ENCODE measurements at places on chromosomes 4 and X.

DNA sequence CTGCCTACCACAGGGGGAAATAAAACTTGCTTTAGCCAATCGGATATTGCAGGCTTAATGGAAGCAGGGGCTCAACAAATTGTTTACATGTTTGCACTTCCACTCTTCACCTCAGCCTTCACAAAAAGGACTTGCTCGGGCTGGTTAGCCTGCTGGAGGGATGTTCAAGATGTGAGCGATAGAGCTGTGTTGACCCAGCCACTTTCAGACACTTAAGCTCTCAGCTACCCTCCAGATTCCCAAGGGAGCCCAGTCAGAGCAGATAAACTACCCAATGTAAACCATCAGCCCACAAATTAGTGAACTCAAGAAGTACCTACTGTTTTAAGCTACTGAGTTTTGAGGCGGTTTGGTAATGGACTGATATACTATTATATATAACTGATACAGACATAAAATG is 508.4 kb upstream of the FTHL17 start:
- H3K27ac ChIP-seq = no peak overlapping the region
- H3K4me3 ChIP-seq = no peak overlapping the region
- H3K4me1 ChIP-seq = no peaks in the 10 kb centered on the region
- H3K27me3 ChIP-seq = no peaks in the 10 kb centered on the region
- no peaks in the 10 kb centered on the region for H3K36me3 ChIP-seq

GRCh38 chr4:73311428-73311827 is 52.8 kb upstream of the ANKRD17 start:
- no peaks in the 10 kb centered on the region for H3K4me1 ChIP-seq
- H3K36me3 ChIP-seq = no peaks in the 10 kb centered on the region
- H3K27me3 ChIP-seq = no peaks in the 10 kb centered on the region
- no peak overlapping the region for H3K27ac ChIP-seq
- no peak overlapping the region for H3K4me3 ChIP-seq
- peak; percentile 11 for DNase-seq

GRCh38 chr4:25694466-25694865 is 38.8 kb downstream of the SLC34A2 start:
- H3K27me3 ChIP-seq = no peaks in the 10 kb centered on the region
- peak; percentile 97 for DNase-seq
- H3K27ac ChIP-seq = no peak overlapping the region
- H3K4me3 ChIP-seq = no peak overlapping the region

GRCh38 chr4:105014635-105015034 is 132.0 kb upstream of the TET2 start:
- no peaks in the 10 kb centered on the region for H3K27me3 ChIP-seq
- H3K4me3 ChIP-seq = no peak overlapping the region
- no peaks in the 10 kb centered on the region for H3K4me1 ChIP-seq
- H3K36me3 ChIP-seq = no peaks in the 10 kb centered on the region

- peaks cover 2% of the 10 kb centered on the region for H3K4me1 ChIP-seq
- DNase-seq = no peak
- no peaks in the 10 kb centered on the region for H3K36me3 ChIP-seq
- no peak overlapping the region for H3K4me3 ChIP-seq
- no peaks in the 10 kb centered on the region for H3K27me3 ChIP-seq
- H3K27ac ChIP-seq = no peak overlapping the region
Observed at GRCh38 chrX:2313864-2314640, 186.7 kb downstream of the DHRSX start.

GRCh38 chr4:182531555-182532162 is 288.5 kb downstream of the TENM3 start:
- no peaks in the 10 kb centered on the region for H3K27me3 ChIP-seq
- no peak overlapping the region for H3K4me3 ChIP-seq
- no peak overlapping the region for H3K27ac ChIP-seq
- no peak for DNase-seq

- peak; percentile 75 for DNase-seq
- H3K4me3 ChIP-seq = no peak overlapping the region
- no peaks in the 10 kb centered on the region for H3K27me3 ChIP-seq
- no peaks in the 10 kb centered on the region for H3K36me3 ChIP-seq
- H3K4me1 ChIP-seq = no peaks in the 10 kb centered on the region
Observed at GRCh38 chr4:176123710-176124407, 58.2 kb downstream of the WDR17 start.

DNA sequence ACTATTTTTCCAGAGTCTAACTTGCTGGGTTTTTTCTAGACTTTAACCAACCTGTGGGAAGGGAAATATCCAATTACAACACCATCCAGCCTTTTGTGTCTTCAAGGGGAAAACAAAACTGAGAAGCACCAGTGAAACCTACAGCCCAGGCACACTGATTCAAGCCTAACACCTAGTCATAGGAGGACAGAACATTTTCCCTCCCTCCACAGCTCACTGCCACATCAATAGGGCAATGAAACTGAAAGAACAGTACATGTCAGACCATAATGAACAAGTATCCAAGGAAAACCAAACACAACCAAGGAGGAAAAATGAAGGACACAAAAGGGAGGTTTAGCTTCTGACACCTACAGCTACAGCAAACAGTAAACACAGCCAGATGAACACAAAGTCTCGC is 17.6 kb downstream of the MAGEA8 start:
- no peak overlapping the region for H3K27ac ChIP-seq
- H3K27me3 ChIP-seq = no peaks in the 10 kb centered on the region
- no peak for DNase-seq
- H3K36me3 ChIP-seq = no peaks in the 10 kb centered on the region
- H3K4me1 ChIP-seq = no peaks in the 10 kb centered on the region
- H3K4me3 ChIP-seq = no peak overlapping the region

GRCh38 chrX:132034648-132035047 is 11.5 kb downstream of the STK26 start:
- H3K27ac ChIP-seq = peak overlapping the region; percentile 63
- H3K4me1 ChIP-seq = no peaks in the 10 kb centered on the region
- DNase-seq = peak; percentile 63
- no peak overlapping the region for H3K4me3 ChIP-seq
- H3K27me3 ChIP-seq = no peaks in the 10 kb centered on the region

GRCh38 chr4:17877661-17878060 is 66.9 kb downstream of the NCAPG start:
- no peaks in the 10 kb centered on the region for H3K4me1 ChIP-seq
- H3K36me3 ChIP-seq = no peaks in the 10 kb centered on the region
- no peaks in the 10 kb centered on the region for H3K27me3 ChIP-seq
- H3K4me3 ChIP-seq = no peak overlapping the region

DNA sequence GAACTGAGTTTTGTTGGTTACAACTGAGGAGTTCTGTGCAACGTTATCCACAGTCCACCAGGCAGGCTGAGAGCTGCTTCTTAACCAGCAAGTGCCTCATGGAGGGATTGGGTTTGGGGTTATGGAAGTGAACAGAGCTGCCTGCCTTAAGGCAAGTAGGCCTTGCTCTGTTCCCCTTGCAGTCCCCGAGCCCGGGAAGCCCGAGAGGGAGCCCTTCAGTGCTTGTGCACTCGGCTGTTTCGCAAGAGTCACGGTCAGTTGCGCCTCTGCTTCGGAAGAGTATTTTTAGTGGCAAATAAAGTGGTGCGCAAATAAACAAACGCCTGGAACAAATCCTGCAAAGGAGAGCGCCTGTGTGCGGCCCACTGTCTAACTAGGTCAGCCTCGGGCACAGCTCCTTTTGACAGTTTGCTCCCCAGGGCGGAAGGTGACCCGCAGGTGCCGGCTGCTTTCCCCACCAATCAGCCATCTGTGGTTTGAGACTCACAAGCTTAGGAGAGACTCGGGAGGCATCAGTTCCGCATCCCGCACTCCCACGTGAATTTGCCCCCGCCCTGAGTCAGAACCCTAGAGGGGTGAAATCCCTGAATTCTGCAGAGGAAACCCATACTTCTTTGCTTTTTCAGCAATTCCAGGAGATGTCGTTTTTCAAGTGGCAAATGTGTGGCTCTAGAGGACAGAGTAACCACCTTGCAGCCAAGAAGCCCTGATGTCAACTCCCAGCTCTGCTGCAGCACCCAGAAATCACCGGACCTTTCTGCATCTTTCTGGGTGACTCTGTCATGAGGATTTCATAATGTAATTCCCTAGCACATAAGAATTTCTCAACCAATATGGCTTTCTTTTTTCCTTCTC is 56.8 kb downstream of the LGI2 start:
- no peaks in the 10 kb centered on the region for H3K36me3 ChIP-seq
- H3K4me3 ChIP-seq = no peak overlapping the region
- H3K27me3 ChIP-seq = no peaks in the 10 kb centered on the region
- DNase-seq = no peak
- H3K4me1 ChIP-seq = no peaks in the 10 kb centered on the region
- no peak overlapping the region for H3K27ac ChIP-seq

- no peaks in the 10 kb centered on the region for H3K4me1 ChIP-seq
- H3K36me3 ChIP-seq = no peaks in the 10 kb centered on the region
- no peak overlapping the region for H3K27ac ChIP-seq
- no peaks in the 10 kb centered on the region for H3K27me3 ChIP-seq
- no peak for DNase-seq
Observed at GRCh38 chr4:132195176-132195575, 953.9 kb upstream of the PCDH10 start.

GRCh38 chr4:36509845-36510244 is 228.4 kb downstream of the DTHD1 start:
- no peaks in the 10 kb centered on the region for H3K4me1 ChIP-seq
- no peaks in the 10 kb centered on the region for H3K27me3 ChIP-seq
- H3K36me3 ChIP-seq = no peaks in the 10 kb centered on the region
- H3K4me3 ChIP-seq = no peak overlapping the region
- no peak overlapping the region for H3K27ac ChIP-seq
- DNase-seq = no peak

GRCh38 chr4:175927121-175927520 is 115.1 kb upstream of the GPM6A start:
- H3K27ac ChIP-seq = no peak overlapping the region
- H3K4me1 ChIP-seq = no peaks in the 10 kb centered on the region
- no peak overlapping the region for H3K4me3 ChIP-seq
- H3K36me3 ChIP-seq = no peaks in the 10 kb centered on the region
- H3K27me3 ChIP-seq = no peaks in the 10 kb centered on the region

DNA sequence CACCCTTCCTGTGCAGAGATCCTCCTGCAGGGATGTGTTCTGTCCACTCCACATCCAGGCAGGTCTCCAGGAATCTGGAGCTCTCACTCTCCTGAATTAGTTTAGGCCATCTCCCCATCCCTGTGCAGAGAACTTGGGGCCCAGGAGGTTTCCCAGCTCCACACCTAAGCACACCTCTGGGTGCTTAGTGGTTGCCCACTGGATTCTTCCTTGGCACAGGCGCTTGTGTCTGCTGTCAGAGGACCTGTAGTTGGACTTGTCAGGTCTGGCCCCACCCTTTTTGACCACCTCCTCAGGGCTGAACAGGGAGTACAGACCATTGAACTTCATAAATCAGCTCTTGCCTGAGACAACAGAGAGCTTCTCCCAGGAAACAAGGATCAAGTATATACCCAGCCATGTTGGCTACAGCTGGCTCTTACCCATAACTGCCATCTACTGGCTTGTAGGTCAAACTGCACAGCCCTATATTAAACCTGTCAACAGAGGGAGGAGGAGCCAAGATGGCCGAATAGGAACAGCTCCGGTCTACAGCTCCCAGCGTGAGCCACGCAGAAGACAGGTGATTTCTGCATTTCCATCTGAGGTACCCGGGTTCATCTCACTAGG is 275.5 kb downstream of the PPARGC1A start:
- H3K27me3 ChIP-seq = no peaks in the 10 kb centered on the region
- no peaks in the 10 kb centered on the region for H3K36me3 ChIP-seq
- H3K4me1 ChIP-seq = no peaks in the 10 kb centered on the region
- no peak overlapping the region for H3K4me3 ChIP-seq

- no peak overlapping the region for H3K27ac ChIP-seq
- H3K4me3 ChIP-seq = no peak overlapping the region
- H3K4me1 ChIP-seq = peaks cover 3% of the 10 kb centered on the region
- H3K36me3 ChIP-seq = no peaks in the 10 kb centered on the region
- H3K27me3 ChIP-seq = no peaks in the 10 kb centered on the region
- DNase-seq = no peak
Observed at GRCh38 chr4:148214529-148215166, 227.6 kb downstream of the NR3C2 start.

GRCh38 chr4:90996813-90997212 is 869.6 kb downstream of the CCSER1 start:
- no peaks in the 10 kb centered on the region for H3K27me3 ChIP-seq
- H3K4me3 ChIP-seq = no peak overlapping the region
- no peak for DNase-seq
- no peak overlapping the region for H3K27ac ChIP-seq
- no peaks in the 10 kb centered on the region for H3K4me1 ChIP-seq

DNA sequence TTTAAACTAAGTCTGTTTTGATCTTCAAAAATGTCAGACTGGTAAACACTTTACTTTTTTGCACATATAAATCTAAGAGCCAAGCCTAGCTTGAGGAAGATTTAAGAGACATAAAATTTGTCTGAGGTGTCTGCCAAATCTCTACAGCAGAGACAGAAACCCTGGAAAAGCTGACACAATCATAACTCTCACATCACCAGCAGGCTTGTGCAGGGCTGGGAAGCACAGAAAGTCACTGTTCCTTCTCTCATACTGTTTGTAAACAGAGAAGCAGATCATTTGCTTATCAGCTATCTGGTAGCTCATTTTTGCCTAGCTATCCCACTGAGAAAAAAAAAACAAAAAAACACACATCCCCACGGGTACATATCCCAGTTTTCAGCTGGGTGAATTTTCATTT is 7.0 kb downstream of the ENOX2 start:
- DNase-seq = no peak
- no peak overlapping the region for H3K27ac ChIP-seq
- no peaks in the 10 kb centered on the region for H3K36me3 ChIP-seq

DNA sequence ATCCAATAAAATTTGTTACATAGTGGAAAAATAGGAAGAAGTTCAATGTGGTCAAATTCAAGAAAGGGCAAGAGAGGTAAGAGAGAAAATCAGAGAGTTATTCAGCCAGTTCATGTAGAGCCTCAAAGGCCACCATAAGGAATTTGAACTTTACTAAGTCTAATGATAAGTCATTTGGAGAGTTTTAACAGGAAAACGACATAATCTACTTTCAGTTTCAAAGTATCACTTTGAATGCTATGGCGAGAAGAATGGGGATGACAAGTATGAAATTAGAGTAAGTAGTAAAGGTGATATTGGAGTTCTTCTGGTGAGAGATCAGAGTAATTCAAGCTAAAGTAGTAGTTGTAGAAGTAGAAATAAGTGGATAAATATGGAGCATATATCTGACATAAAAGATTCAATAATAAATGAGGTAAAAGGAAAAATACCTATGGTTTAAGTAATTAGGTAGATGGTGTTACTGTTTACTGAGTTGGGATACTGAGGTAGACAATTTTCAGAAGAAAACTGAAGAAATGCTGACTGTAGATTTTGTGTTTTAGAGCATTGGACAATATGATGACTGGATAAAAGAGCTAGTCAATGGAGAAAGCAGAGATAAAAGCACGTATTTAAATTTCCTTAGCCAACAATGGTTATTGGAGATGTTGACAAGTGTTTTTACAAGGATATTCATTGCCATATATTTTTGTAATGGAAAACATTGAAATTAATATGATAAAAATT is 331.7 kb upstream of the ADGRL3 start:
- H3K36me3 ChIP-seq = no peaks in the 10 kb centered on the region
- H3K4me3 ChIP-seq = no peak overlapping the region
- H3K27ac ChIP-seq = no peak overlapping the region

GRCh38 chrX:100410901-100411801 is 1.1 kb upstream of the PCDH19 start:
- no peaks in the 10 kb centered on the region for H3K4me1 ChIP-seq
- H3K27me3 ChIP-seq = peaks cover 39% of the 10 kb centered on the region
- H3K36me3 ChIP-seq = no peaks in the 10 kb centered on the region

GRCh38 chr4:109319684-109320083 is 17.2 kb upstream of the COL25A1 start:
- no peaks in the 10 kb centered on the region for H3K4me1 ChIP-seq
- H3K27ac ChIP-seq = no peak overlapping the region
- no peak for DNase-seq
- H3K27me3 ChIP-seq = no peaks in the 10 kb centered on the region

Measured in mesendoderm (in vitro differentiated cells).